EL (cell line): ENCODE measurements at places on chromosomes 11 and 22.

- DNase-seq: peak; percentile 94
Observed at GRCh38 chr22:46068593-46069491, 81.5 kb upstream of the PPARA start.

DNA sequence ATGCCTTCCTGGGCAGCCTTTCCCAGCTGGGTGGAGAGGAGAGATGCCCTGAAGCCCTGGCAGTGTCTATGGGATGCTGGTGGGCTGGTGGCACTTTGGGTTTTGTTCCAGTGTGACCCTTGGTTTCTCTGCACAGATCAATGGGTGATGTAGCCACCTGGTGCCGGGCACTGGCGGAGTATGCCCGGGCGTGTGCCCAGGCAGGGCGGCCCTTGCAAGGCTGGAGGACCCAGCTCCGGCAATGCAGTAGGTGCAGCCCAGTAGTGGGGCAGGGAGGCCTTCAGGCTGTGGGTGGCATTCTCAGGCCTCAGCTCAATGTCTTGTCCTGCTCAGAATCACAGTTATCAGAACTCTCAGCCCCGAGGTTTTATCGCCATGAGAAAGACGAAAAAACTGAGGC is 11.9 kb downstream of the OTOG start:
- no peak for DNase-seq

- DNase-seq: no peak
Observed at GRCh38 chr22:43476341-43476740, 64.5 kb downstream of the MPPED1 start.

- DNase-seq: no peak
Observed at GRCh38 chr22:32340411-32340810, 17.3 kb upstream of the RFPL3 start.

DNA sequence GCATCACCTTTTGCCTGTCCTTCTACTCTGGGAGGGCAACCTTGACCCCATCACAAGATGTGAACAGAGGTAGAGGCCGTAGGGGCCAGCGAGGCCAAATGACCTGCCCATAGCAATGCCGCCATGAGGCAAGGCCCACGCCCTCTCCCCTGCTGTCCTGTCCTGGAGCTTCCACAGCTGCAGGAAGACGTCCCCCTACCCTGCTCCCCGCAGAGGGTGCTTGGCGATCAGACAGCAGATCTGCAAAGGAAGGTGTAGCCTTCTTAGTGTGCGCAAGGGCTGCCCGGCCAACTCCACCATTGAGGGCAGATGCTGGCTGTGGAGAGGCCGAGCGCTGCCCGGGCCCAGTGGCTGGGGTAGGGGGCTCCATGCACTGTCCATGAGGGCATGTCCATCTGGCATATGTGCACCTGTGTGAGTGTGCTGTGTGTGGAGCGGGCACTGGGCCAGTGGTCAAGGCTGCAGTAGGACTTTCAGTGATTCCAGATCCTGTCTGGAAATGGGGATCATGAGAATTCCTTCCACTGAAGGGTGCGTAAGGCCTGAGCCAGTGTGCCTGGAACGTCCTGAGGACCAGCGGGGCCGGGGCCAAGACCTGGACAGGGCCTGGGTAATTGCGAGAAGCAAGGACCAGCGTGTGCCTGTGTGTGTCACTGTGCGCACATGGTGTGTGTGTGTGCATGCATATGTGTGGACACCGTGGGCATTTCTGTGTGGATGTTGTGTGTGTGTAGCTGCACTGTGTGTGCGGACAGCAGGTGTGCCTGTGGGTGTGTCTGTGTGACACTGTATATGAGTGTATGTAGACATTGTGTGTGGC is 11.0 kb downstream of the TRPM5 start:
- no peak for DNase-seq

GRCh38 chr22:24214467-24215285 is 30.2 kb downstream of the GGT5 start:
- no peak for DNase-seq

- no peak for DNase-seq
Observed at GRCh38 chr11:125938418-125938817, 7.4 kb upstream of the VSIG10L2 start.

DNA sequence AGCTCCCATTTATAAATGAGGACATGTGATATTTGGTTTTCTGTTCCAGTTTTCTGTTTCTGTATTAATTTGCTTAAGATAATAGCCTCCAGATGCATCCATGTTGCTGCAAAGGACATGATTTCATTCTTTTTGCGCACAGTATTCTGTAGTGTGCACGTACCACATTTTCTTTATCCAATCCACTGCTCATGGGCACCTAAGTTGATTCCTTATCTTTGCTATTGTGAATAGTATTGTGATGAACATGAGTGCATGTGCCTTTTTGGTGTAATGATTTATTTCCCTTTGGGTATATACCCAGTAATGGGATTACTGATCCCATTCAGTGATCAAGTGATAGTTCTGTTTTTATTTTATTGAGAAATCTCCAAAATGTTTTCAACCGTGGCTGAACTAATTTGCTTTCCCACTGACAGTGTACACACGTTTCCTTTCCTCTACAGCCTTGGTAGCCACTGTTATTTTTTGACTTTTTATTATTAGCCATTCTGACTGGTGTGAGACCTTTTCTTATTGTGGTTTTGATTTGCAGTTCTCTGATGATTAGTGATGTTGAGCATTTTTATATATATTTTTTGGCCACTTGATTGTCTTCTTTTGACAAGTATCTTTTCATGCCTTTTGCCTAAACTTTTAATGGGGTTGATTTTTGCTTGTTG is 226.0 kb upstream of the ANO3 start:
- no peak for DNase-seq

DNA sequence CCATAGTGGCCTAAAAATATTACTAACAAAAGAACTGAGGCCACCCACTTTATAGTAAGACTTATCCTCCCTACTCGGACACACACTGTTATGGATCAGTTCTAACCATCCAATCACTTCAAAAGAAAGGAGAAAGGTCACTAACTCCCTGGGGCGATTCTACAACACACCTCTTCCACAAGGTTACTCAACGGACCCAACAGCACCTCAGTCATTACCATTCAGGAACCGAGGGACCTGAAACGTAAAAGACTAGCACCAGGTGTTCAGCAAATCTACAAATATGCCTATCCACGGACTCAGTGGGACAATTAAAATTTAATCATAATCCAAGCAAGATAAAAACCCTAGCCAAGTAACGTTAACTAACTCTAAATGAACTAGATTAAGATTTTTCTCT is 1.6 kb downstream of the HNRNPUL2 start:
- no peak for DNase-seq

DNA sequence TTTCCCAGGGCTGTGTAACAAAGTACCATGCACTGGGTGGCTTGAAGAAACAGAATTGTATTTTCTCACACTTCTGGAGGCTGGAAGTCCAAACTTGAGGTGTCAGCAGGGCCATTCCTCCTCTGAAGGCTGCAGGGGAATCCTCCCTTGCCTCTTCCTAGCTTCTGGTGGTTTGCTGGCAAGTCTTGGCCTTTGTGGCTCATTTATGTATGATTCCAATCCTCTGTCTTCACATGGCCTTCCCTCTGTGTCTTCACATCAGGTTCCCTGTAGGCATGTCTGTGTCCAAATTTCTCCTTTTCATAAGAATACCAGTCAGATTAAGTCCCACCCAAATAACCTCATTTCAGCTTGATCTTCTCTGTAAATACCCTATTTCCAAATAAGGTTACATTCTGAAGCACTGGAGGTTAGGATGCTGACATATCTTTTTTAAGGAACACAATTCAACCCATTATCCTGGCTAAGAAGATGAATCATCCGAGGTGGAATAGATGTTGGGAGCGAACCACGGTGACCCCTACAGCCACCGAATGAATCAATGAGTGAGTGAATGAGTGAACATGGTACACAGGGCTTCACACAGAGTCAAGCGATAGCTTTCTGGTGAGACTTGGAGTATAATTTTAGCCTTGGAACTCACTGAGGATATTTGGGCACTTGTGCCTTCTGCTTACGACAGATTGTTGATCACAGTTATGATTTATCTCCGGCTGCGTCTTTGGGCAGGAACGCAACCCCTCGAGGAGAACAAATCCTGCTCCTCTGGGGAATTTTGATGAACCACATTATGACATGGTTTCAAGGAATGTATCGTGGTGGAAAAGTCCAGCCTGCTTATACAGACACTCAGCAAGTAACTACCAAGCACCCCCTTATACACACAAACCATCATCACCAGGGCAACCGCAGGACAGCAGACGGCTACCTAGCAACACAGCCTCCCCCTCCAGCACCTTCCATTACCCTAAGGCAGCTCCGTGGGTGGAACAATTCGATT is 34.3 kb upstream of the MICAL2 start:
- DNase-seq: peak; percentile 99

DNA sequence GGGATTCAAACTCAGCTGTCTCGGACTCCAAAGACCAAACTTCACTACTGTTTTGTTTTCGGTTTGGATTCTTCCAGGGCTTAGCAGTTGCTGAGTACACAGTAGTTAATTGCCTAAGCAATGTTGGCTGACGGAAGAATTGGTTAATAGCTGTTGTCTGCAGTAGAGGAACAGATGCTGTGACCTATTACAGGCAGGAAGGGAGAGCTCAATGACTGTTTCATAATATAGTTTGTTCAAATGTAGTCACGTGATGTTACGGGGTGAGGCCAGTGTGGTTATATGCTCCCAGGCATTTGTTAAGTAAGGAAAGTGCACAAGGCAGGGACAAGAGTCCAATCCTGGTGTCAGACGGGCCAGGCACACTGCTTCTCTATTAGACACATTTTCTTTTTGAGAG is 222.6 kb upstream of the CCDC90B start:
- no peak for DNase-seq

- peak; percentile 34 for DNase-seq
Observed at GRCh38 chr11:17703951-17704350, 15.4 kb upstream of the MYOD1 start.

- no peak for DNase-seq
Observed at GRCh38 chr11:9745411-9746211, 81.7 kb downstream of the SWAP70 start.

GRCh38 chr22:44759001-44759400 is 6.6 kb downstream of the ARHGAP8 start:
- no peak for DNase-seq

DNA sequence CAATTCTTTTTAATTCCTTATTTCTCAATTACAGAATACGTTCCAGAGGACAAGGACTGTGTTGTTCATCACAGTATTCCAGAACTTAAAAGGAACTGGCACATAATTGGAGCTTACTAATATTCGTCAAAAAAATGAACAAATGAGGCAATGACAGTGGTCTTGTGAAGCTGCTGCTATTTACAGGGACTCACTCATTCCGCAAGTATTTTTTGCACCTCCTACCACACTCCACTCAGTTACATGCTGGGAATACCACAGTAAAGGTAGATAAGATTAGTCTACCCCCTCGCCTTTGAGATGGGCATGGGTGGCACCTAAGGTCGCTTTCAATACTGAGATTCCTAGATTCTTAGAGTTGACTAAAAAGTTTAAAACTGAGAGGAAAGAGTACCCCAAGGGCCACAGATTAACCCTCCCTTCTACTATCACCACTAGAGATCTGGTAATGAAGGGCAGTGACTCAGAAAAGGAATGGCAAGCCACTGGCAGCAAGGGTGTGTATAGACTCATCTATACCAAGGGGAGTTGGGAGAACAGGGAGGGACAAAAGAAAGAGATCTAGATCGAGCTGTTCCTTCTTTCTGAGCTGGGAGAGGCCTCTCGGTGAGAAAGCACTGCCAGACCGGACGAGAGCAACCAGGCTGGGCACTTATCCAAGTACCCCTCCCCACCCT is 85.0 kb downstream of the RPL27A start:
- peak; percentile 80 for DNase-seq

GRCh38 chr11:84372381-84372950 is 1086.3 kb upstream of the CCDC90B start:
- no peak for DNase-seq

DNA sequence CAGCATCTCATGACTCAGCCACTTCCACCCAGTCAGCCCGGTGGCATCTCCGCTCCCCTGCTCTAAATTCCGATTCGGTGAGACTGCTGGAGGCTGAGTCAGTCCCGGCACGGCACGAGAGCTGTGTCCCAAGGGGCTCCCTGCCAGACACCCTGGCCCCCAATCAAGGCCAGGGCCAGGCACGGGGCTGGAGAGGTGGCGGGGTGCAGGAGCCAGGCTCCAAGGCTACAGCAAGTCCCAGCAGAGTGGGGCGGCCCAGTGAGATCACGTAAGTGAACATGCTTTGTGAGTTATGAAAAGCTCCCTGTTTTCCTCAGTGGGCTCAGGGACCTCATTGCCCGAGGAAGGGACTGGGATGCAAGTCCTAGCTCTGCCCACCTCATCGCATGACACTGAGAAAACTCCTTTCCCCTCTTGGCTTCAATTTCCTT is 3.0 kb downstream of the C11orf68 start:
- DNase-seq: peak; percentile 100

GRCh38 chr11:3046190-3046589 is 11.0 kb downstream of the CARS1 start:
- no peak for DNase-seq

DNA sequence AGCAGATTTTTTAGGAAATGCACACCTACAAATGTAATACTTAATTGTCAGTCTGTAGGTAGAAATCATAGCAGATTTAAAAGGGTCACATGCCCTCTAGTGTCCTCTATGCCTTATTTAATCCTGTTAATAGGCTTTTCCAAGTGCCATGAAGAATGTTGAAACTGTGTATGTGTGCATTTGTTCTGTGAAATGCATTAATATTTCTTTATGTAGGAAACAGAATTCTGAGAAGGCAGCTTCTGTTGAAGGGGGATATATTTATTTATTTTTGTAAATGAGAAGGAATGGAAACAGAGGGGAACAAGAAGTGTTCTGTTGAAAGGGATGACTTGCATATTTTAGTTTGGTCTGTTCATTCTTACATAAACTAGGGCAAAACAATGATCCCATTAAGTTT is 51.0 kb downstream of the SVIP start:
- DNase-seq: no peak

DNA sequence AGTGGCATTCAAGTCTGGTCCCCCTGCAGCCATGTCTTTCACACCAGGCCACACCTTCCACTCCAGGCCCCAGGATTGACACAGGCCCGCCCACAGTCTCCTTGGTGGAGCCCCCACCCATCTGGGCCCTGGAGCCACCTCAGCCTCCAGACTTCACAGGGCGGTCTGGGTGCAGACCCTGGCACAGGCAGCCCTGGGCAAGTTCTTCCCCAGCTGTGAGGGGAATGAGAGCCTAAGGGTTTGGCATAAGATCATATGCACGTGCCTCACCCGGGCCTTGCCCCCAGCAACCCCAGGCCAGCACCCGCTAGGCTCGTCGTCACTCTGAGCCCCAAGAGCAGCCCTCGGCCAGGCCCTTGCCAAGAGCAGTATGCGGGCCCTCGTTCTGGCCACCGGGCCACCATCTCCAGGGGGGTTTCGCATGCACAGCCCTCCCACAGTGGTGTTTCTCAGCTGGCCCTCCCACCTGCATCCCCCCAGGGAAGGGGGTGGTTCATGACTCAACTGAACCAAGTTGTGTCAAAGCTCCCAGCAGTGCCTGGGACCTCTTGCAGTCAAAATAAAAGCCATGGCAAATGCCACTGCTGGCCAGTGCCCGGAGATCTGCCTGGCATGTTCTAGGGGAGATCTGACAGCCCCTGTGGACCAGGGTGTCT is 70.4 kb upstream of the KCNQ1OT1 start:
- DNase-seq: no peak
